GM23248 (cell line): ENCODE measurements at places on chromosomes 12 and 14.

DNA sequence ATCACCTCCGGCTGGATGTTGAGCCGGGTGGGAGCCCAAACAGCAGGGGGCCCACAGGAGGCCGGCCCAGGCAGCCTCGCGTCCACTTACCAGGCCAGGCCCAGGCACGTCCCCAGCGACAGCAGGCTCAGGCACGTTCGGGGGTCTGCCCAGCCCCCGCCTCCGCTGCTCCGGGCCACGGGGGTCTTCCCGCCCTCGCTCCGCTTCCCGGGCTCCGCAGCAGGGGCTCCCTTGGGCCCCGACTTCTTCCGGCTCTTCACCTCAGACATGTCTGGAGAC, 216 bp downstream of the IKBIP start:
- no peak for DNase-seq

DNA sequence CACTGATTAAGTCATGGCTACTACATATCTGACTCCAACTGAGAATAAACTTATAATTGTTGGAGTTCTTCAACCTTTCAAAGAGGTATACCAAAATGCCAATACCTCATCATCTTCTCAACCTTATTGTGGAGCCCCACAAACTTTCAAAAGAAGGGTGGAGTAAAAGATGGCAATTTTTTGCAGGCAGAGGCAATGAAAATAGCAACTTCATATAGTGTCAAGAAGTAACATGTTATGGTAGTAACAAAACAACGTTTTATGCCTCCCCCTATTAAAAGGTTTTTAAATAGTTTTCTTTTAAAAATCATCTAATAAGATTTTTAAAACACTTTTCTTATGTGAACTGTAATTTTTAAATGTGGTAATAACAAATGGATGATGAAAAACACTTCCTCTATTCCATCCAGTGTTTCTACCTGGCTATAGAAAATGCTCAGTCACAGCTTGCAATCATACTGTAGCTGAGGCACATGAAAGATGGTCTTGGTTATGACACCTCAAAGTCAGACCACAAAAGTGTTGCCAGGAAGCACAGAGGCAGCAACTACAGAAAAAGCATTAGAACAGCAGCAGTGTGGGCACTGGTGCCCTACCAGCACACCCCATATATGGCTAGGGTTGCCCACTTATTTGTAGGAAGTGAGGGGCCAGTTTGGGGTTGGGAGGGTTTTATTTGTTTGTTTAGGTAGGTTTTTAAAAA, 7.0 kb downstream of the PPP1R12A start:
- DNase-seq, result peak; percentile 55

GRCh38 chr12:71438670-71439361, 782 bp upstream of the LGR5 start:
- DNase-seq, result peak; percentile 16

DNA sequence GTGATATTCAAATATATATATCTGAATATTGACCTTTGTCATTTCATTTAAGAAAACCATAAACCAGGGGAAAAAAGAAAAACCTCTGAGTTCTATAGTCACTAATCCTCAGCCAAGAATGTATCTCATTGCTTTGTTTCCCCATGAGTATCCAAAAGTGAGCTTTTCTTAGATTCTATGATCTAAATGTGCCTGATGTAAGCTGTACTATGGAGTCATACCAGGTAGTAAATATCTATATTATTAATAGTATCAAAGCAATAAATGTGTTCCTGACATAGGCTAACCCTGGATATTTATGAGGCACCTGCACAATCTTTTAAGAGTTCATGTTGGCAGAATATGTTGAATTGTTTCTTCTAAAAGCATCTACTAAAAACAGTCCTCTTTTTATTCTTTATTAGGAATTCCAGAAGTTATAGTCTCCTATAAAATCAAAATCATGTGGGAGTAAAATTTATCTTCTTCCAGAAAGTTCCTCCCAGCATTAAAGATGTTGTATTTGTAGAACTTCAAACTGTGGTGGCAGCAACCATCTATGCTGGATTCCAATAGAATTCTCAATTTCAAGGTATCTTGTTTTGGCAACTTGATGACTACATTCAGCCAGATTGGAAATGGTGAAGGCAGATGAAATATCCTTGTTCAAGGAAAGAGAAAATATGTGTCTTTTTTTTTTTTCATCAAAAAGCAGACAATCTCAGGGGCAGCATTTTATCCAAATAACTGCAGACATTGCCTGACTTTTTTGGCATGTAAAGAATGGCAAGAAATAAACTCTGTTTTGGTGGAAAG, 139.7 kb upstream of the RASSF8 start:
- no peak for DNase-seq

- no peak for DNase-seq
These were observed 31.2 kb upstream of the OTOGL start for GRCh38 chr12:80068173-80068572.

DNA sequence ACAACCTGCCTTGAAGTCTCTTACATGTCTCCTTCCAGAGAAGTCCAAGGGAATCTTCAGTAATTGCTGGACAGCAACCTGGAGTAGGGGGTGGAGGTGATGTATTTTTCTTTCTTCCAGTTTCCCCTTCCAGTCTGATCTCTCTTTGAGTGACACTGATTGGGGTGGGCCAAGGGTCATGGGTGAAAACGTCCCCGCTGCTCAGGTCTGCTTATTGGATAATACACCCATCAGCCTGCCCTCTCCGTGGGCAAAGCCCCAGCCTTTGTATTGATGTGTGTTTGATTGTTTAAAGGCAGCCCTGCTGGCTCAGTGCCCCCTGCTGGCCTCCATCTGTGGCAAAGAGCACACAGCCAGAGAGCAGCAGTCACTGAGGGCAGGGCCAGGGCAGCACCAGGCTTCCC, 35.7 kb upstream of the ATP2A2 start:
- peak; percentile 22 for DNase-seq

DNA sequence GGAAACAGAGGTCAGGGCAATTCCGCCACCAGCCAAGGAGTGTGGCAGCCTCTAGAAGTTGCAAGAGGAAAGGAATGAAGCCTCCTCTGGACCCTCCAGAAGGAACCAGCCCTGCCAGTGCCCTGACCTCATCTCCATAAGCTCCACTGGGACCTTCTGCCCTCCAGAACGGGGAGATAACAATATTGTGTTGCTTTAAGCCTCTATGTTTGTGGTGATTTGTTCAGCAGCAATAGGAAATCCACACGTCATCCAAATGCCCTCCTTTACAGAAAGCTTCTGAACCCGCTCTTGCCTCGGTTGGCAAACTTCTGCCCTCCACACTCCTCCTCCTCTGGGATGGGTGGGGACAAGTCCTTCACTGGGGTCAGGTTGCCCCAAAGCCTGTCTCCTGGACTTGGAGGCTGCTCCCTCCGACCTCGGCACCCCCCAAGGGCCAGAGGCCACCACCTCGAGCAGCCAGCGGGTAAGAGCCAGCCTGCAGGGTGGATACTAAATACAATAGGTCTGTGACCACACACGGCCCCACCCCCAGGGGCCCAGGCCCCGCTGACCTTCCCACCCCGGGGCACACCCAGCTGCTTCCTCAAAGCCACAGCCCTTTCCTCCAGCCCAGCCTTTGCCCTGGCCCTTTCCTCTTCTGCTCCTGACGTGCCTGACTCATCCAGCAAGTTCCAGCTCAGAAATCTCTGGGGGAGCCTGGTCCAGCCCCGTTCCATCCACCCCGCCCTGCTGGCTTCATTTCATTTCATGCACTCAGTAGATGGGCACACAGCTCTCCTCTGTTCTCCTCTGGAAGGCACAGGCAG, 58.7 kb upstream of the NCOR2 start:
- DNase-seq, result peak; percentile 94

- no peak for DNase-seq
These were observed 2.9 kb downstream of the OAS1 start for GRCh38 chr12:112909693-112910092.

DNA sequence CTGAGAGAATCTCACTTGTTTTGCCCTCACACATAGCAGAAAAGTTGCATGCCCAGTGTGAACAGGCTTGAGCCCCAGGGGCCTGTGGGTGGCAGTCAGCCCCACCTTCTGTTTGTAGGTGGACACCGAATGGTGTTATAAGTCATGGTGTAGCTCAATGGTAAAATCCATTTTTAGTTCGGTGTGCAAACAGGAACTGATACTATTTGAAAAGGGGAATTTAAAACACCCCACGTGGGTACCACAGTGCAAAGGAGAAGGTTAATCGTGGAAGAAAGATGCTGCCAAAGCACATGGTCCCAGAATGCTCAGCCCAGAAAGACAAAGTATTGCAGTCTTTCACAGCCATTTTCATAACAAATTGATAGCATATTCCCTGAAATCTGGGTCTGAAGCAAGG, 71.8 kb upstream of the GZMB start:
- no peak for DNase-seq
